Stimulated activated CD8-positive, alpha-beta memory T cell treated with anti-CD3 and anti-CD28 coated beads, Interleukin-4, amount 100 ng/mL, for 24 hours (primary cell): ENCODE measurements at places on chromosomes 12 and 14.

DNA sequence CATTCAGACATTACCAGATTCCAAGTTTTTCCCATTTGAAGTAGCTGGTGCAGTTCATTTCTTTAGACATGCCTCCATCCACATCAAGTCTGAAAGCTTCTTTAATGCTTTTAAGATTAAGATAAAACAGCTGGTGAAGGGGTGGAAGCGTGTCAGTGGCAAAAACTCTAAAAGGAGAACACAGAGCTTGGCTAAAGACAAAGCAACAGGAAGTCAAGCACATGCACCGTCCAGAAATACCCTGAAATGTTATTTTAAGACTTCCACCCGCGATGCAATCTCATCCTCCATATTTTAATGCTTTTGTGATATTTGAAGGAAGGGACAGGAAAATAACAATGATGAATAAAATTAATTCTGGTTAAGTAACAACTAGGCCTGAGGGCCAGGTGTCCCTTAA is 31.8 kb downstream of the PPM1H start:
- no peak for DNase-seq

DNA sequence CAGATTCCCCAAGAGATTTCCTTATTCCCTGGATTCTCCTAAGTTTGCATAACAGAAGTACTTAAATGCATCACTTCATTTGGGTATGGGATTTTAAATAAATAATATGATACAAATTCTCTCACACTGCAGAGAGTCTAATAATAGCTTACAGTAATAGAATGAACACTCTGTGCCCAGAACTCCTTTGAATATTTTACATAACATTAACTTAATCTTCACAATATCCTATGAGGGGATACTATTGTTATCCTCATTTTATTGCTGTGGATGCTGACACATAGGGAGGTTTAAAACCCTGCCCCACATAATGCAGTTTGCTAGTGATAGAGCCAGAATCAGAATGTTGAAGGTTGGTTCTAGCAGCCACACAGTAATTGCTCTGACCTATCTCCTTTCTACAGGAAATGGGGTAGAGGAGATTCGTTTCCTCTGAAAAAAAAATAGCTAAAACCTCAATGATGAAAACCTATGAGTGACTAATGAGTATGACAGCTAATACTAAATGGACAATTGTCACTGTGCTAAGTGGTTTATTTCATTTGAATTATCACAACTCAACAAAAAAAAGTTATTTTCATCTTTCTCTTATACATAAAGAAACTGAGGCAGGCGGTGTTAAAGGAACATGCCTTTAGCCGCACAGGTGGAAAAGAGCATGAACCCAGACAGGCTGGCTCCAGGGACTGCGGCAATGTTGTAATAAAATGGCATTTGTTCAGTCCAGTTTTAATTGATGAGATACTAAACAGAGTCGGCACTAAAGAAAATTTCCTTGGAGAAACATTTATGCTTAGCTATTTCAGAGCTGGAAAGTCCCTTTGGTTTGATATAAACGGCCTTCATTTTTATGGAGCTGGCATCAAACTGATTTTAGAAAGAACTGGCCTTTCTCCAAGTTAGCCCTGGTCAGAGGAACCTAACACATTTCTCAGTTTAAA is 880.9 kb downstream of the NRXN3 start:
- DNase-seq = no peak

GRCh38 chr14:81669308-81669707 is 135.7 kb upstream of the SEL1L start:
- no peak for DNase-seq

GRCh38 chr12:105933671-105934665 is 204.8 kb downstream of the NUAK1 start:
- DNase-seq = no peak

DNA sequence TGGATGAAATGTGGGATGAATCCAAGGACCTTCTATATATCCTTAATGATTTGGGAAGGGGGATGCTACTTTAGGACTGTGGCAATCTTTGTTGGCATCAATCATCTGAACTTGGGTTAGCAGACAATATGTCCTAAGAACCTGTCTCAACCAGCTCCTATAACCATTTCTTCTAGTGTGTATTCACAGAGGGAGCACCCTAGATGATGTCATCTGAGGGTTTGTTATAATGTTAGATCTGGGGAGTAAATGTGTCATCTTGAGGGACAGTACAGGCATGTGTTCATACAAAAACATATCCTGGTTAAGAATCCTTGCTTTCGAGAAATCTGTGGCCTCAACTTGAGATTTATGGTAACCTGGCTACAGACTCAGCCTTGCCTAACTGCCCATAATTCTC is 41.9 kb upstream of the NFKBIA start:
- no peak for DNase-seq

- DNase-seq = no peak
These were observed 29.3 kb downstream of the HECTD4 start for GRCh38 chr12:112352921-112353320.

GRCh38 chr12:23559268-23559753 is 390.2 kb downstream of the SOX5 start:
- no peak for DNase-seq

DNA sequence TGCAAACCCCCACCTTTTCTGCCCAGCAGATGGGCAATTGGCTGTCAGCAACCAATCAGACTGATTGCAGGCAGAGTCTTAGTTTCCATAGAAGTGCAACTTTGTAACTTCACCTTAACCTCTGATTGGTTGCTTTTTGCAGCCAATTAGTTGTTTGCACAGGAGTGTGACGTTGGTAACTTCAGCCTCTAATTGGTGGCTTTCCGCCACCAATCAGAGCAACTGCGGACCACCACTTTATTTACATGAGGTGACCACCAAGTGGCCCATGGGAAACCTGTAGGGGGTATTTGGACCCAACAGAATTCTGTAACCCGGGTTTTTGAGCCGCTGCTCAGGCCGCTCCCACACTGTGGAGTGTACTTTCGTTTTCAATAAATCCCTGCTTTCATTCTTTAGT is 32.3 kb downstream of the CDKN1B start:
- no peak for DNase-seq

- DNase-seq = no peak
These were observed 65.7 kb downstream of the PIK3C2G start for GRCh38 chr12:18327036-18327435.

DNA sequence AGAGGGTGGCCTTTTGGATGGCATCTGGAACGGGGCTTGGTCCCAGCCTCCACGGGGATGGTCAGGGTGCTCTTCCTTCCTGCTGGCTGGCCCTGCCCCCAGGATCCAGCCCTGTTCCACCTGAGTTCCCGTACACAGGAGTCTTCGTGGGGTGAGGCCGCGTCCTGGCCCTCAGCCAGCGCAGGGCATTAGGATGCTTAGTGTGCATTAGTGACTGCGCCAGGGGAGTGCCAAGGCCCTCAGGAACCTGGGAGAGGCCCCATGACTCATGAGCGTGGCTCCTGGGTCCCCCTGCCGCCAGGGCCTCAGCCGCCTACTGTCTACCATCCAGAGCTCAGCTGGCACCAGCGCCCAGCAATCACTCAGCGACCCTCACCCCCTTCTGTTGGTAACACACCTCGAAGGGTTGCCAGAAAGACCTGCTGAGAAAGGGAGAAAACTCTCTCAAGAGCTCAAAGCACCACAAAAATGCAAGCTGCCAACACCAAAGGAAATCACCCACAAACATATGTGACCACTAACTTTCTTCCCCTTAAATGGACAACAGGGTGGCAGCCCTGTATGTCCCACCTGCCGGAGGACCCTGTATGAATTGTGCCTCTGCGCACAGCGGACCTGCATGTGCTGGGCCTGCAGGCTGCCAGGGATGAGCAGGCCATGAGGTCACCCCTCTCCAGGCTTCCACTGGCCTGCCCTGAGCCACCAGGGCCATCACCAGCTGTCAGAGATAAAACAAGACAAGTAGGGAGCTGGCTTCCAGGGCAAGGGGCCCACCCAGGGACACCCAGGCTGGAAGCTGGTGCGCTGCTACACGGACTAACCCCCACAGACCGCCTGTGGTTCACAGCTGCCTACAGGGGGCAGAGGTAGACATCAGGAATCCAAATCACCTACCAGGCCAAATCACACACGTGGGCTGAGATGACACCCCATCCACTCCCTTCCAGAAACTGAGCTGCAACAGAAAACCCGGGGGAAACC is 28.7 kb downstream of the CCDC85C start:
- DNase-seq = no peak

GRCh38 chr14:35351897-35352273 is 52.7 kb downstream of the NFKBIA start:
- no peak for DNase-seq

DNA sequence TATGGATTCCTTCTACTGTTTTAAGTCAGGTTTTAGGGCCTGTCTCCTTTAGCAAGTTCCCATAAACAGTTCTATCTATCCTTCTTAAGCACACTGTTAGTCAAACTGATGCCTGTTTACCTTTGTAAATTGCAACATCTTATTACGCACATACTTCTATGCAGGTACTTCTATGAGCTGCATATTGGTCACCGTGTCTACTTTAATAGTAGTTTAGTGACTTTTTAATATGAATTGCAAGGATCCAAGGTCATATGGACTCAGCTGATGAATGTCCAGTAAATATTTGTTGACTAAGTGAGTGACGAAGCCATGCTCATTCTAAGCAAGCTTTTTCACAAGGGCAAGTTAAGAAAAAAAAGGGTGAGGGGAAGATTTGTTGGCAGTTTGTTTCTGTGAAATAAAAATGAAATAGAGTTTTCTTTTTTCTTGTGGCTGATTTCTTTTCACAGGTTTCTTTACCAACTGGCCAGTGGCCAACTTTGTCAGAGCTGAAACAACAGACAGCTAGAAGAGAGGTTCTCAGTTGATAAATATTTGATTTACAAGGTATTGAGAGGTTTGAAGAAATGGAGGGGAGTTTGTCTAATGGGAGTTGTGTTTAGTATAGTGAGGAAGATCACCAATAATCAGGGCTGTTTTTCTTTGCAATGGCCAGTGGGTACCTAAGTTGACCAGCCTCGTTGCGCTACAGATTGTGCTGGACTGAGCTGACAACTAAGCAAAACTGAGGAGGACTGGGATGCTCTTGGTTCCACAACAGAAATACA is 141.1 kb downstream of the SLC15A5 start:
- DNase-seq = no peak

DNA sequence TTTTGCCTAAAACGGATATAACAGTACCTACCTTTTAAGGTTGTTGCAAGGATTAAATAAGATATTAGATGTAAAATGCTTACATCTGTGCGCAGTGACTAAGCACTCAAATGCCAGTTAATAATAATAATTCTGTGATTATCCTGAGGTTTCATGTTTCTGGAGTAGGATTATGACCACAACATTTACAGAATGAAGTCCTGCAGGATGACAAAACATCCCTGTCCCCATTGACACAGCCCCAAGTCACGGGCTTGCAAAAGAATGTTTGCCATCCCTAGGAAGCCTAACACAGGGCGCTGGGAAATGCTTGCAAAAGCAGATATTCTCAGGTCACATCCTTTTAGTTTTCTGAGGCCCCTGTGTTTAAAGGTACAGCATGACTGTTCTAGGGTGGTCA is 20.1 kb downstream of the SUSD6 start:
- no peak for DNase-seq

GRCh38 chr12:53195516-53196420 is 11.3 kb downstream of the ITGB7 start:
- DNase-seq = no peak

DNA sequence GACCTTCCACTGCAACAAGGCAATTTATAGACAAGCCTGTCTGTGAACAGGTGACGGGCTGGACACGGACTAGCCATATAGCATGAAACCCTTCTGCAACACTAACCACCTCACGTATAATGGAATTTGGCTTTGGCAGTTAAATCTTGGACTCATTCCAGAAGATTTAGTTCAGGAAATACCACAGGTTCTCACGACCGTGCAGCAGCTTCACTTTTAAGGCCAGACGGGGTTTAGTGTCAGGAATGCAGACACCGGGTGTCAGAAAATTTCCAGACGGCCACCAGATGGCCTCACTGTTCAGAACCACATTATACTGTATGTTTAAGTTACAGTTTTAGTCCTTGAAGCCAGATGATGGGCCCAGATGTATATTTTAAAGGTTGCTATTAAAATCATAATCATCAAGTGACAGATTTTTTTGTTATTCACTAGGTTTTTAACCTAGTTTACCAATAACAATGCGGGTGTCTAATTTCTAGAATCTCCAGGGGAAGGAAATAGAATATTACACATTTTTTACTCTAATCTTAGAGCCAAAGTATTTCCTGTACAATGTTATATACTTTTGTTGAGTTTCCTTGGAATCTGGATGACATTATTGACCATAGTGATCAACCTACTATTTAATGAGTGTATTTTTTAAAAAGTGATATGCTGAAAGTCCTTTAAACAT is 90.5 kb upstream of the TMPO start:
- DNase-seq = peak; percentile 13

DNA sequence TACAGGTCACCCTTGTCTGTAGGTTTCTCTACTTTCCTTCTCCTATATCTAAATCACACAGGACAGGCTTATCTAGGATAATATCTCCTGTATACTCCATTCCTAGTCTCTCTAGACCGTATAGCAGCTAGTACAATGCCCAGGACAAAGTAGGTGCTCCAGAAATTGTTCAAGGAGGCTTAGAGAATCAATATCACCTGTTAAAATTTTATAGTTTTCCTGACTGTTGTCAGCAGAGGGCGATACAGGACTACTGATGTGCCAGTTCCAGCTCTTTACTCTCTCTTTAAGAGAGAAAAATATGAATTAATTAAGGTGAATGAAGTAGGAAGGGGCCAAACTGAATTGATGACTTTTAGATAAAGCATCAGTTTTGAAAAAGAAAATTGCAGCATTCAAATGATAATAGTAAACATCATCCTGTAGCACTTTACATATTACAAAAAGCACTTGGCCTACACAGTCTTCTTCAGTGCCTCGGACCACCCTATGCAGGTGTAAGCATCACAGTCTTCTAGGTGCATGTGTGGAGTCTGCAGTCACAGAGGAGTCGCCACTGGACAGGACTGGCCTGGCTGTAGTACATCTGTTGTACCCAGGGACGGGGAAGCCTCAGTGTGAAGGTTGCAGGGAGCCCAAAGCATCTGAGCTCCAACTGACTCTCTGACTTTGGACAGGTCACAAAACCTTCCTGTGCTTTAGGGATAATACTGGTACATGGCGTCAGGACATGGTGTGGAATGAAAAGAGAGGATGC is 61.9 kb upstream of the MAX start:
- no peak for DNase-seq

GRCh38 chr12:78157199-78157598 is 326.5 kb downstream of the NAV3 start:
- DNase-seq = no peak

- DNase-seq = no peak
These were observed 50.3 kb downstream of the NOC4L start for GRCh38 chr12:132194556-132194955.
